ENCODE measurements at places on chromosomes 16 and 17. TPM values are rescaled to one million over a fixed set of nuclear protein-coding genes. Genes with fewer than 3 reads are reported as not detected.

CDH3 gene
- 23.3 TPM for total RNA-seq

EVPLL gene
- total RNA-seq: not detected

DNA sequence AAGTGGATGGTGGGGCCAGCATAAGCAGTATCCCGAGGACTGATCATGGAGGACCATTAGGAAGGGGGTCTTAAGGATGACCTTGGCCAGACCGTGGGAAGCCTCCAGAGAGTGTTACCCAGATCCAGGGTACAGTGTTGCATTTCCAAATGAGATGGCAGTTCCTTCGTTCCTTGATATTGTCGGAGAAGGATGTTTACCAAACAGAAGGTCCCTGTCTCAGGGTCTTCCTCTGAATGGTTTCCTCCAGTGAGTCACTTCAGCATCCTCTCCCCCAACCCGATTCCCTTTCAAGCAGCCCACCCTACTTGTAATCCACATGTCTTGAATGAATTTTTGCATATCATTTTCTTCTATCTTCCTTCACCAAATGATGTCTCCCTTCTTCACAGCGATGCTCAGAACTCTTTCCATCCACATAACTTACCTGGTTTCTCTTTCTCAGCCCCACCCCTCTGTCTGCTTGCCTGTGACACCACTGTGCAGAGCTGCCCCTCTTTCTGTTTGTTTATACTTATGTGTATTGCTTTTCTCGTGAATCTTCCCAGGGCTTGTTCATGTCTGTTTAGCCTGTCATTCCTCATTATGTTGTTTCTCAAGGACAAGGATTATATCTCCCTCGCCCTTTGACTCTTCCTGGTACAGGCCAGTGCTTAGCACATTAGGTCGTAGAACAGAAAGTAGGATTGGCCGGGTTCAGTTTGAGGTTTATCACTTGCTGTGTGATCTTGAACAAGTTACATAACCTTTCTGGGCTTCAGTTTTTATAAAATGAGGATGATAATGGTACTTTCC lies 5.7 kb downstream of the GOSR2 start:
- H3K27me3 ChIP-seq: no peaks in the 10 kb centered on the region
- no peak overlapping the region for H3K4me3 ChIP-seq
- no peak overlapping the region for H3K27ac ChIP-seq
- no peak for DNase-seq

NOTUM gene
- total RNA-seq: 0.35 TPM

DNA sequence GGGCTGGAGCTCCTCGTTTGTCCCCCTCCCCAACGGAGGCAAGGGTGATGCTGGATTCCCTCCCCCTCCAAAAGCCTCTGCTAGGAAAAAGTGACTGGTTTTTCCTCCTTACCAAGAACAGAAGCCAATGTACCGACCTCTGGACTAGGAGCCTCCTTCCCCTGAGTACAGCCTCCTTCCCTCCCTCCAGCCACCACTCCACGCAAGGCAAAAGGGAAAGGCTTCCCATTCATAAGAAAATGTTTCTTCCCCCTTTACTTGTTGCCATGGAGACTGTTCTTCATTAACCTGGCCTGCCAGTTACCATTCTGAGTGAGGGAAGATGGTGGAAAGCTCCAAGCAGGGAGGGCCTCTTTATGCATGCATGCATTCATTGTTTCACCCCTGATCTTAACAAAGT lies 4.3 kb upstream of the PIMREG start:
- H3K36me3 ChIP-seq: no peaks in the 10 kb centered on the region
- no peak overlapping the region for H3K4me3 ChIP-seq
- no peak overlapping the region for H3K27ac ChIP-seq
